ENCODE measurements at places on chromosomes 2 and 18. TPM values are rescaled to one million over a fixed set of nuclear protein-coding genes. Genes with fewer than 3 reads are reported as not detected.

ESPNL gene
- 0.40 TPM for total RNA-seq

DNA sequence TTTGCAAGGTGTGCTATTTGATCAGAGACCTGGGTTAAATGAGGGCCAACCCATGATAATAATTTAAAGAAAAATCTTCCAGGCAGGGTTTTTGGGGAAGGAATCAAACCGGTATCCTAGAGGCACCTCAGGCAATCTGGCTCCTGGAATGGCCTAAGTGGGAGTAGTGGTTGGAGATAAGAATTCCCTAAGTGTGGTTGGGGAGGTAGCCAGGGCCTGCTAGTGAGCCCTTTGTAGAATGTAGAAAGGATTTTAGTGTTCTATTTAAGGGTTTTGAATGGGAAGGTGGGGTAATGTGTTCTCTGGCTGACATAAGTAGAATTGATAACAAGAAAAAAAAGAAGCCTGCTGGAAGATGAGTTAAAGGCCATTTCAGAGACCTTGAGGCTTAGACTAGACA lies 422.2 kb downstream of the XIRP2 start:
- no peaks in the 10 kb centered on the region for H3K36me3 ChIP-seq
- peaks cover 7% of the 10 kb centered on the region for H3K4me1 ChIP-seq
- no peaks in the 10 kb centered on the region for H3K27me3 ChIP-seq
- H3K4me3 ChIP-seq = no peak overlapping the region
- H3K27ac ChIP-seq = no peak overlapping the region

PRADC1 gene
- total RNA-seq = 11.7 TPM

NAT8 gene
- total RNA-seq = not detected

GRCh38 chr2:146262606-146263005 lies 1582.2 kb upstream of the ACVR2A start:
- no peak for DNase-seq
- no peak overlapping the region for H3K4me3 ChIP-seq
- H3K27me3 ChIP-seq = no peaks in the 10 kb centered on the region
- H3K4me1 ChIP-seq = peaks cover 4% of the 10 kb centered on the region

GRCh38 chr2:61450144-61450543 lies 20.7 kb downstream of the USP34 start:
- H3K4me1 ChIP-seq = no peaks in the 10 kb centered on the region
- peaks cover 15% of the 10 kb centered on the region for H3K36me3 ChIP-seq
- H3K27me3 ChIP-seq = no peaks in the 10 kb centered on the region
- H3K27ac ChIP-seq = no peak overlapping the region
- no peak overlapping the region for H3K4me3 ChIP-seq
- DNase-seq = no peak

DNA sequence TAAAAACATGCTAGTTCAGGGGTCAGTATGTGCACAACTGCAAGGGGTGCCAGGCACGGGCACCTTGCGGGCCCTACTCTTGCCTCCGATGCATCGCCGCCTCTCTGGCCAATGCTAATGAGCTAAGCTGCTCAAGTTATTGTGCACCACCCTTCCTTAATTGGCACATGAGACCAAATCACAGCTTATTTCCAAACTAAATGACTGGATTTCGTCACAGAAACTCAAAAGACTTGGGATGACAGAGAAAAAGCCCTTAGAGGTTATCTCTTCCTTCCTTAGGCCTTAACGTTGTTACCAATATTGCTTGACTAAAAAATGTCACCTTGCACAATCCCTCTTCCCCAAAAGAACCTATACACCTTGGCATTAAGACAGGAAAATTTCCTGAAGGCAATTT lies 7.7 kb downstream of the RNF149 start:
- peaks cover 11% of the 10 kb centered on the region for H3K4me1 ChIP-seq
- DNase-seq = no peak
- H3K4me3 ChIP-seq = no peak overlapping the region

DNA sequence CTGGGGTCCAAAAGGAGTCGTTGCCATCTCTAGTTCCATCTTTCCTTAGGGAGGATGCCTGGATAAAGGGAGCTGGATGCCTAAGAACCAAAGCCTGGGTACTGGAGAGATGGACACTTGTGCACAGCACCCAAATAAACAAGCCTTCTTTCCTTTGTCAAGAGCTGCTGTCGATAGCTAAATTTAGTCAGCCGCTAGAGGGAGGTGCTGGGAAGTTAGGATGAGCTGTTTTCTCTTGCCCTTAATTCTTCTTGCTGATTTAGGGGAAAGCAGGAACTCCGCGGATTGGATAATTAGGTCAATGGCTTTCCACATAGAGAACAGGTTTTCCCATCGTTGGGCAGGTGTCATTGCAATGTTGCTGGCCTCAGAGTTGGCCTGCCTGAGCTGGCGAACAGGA lies 30.9 kb upstream of the SERPINB12 start:
- peaks cover 3% of the 10 kb centered on the region for H3K4me1 ChIP-seq
- H3K27me3 ChIP-seq = peaks cover 3% of the 10 kb centered on the region
- H3K4me3 ChIP-seq = no peak overlapping the region
- no peaks in the 10 kb centered on the region for H3K36me3 ChIP-seq
- DNase-seq = peak; percentile 46

- peak overlapping the region; percentile 7 for H3K27ac ChIP-seq
- H3K27me3 ChIP-seq = no peaks in the 10 kb centered on the region
- peaks cover 57% of the 10 kb centered on the region for H3K4me1 ChIP-seq
- H3K36me3 ChIP-seq = no peaks in the 10 kb centered on the region
- peak overlapping the region; percentile 26 for H3K4me3 ChIP-seq
Observed at GRCh38 chr2:119455066-119455718, 23.5 kb downstream of the TMEM37 start.

DNA sequence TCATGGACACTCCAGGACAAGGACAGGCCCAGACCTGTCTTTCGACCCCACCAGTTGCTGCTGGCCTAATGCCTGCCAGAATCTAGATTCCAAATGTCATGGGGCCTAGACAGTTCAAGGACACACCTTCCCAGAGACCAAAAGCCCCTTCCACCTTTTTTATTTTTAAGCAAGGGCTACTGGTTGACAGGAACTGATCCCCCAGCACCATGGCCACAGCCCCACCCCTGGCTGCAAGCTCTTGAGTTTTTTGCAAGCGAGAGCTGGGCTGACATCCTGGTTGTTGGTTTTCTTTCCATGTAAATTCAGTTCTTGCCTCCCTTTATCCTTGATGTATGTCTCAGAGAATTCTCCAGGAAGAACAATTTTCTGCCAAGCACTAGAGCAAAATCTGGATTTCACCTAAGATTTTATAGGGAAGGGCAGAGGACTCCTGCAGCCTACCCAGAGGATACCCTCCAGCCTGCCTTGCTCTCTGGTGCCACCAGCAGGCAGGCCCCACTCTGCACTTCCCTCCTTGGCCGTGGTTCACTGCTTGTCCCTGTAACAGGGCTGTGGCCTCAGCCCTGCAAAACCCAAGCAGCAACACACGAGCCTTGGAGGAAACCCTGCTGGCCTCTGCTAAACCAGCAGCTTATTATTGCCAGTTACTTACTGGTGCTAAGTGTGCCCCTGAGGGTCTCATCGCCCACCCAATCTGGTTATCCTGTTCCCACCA lies 97.7 kb downstream of the TWIST2 start:
- H3K27me3 ChIP-seq = no peaks in the 10 kb centered on the region
- H3K4me1 ChIP-seq = no peaks in the 10 kb centered on the region
- no peaks in the 10 kb centered on the region for H3K36me3 ChIP-seq
- H3K4me3 ChIP-seq = no peak overlapping the region
- peak; percentile 38 for DNase-seq
- no peak overlapping the region for H3K27ac ChIP-seq

DNA sequence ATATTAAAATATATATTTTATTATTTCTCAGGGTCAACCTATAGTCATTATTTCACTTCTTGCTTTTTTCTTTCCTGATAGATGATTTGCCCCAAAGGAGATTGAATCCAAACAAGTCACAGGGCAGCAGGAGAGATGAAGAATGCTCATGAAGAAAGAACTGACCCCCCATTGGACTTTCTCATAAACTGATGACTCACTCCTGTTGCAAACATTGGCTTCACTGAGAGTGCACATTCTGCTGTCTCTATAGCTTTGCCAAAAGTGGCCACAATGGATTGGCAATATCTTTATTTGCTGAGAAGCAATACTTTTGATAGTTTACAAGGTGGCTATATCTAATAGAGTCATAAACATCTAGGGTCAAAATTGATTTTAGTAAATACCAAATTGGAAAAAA lies 55.9 kb upstream of the ZNF385B start:
- no peak for DNase-seq
- H3K27me3 ChIP-seq = no peaks in the 10 kb centered on the region
- H3K27ac ChIP-seq = no peak overlapping the region
- H3K4me1 ChIP-seq = no peaks in the 10 kb centered on the region

- no peak overlapping the region for H3K4me3 ChIP-seq
- peaks cover 37% of the 10 kb centered on the region for H3K4me1 ChIP-seq
- H3K27ac ChIP-seq = no peak overlapping the region
- DNase-seq = no peak
- no peaks in the 10 kb centered on the region for H3K27me3 ChIP-seq
Observed at GRCh38 chr2:47223980-47224379, 68.9 kb upstream of the STPG4 start.

TYMS gene
- total RNA-seq = 264 TPM

- H3K27me3 ChIP-seq = no peaks in the 10 kb centered on the region
- no peak overlapping the region for H3K4me3 ChIP-seq
- no peak for DNase-seq
- peaks cover 10% of the 10 kb centered on the region for H3K4me1 ChIP-seq
Observed at GRCh38 chr18:44033144-44033701, 647.5 kb upstream of the SETBP1 start.

FAP gene
- total RNA-seq = not detected

GRCh38 chr2:221969087-221969829 lies 329.5 kb downstream of the PAX3 start:
- no peak overlapping the region for H3K4me3 ChIP-seq
- peak overlapping the region; percentile 14 for H3K27ac ChIP-seq
- DNase-seq = peak; percentile 23
- peaks cover 42% of the 10 kb centered on the region for H3K4me1 ChIP-seq

- H3K27me3 ChIP-seq = no peaks in the 10 kb centered on the region
- H3K4me1 ChIP-seq = peaks cover 16% of the 10 kb centered on the region
- no peak overlapping the region for H3K27ac ChIP-seq
- no peak for DNase-seq
- H3K4me3 ChIP-seq = no peak overlapping the region
- H3K36me3 ChIP-seq = no peaks in the 10 kb centered on the region
Observed at GRCh38 chr18:45373286-45373880, 241.9 kb upstream of the SLC14A2 start.

Data from neural crest cell (in vitro differentiated cells).